ENCODE measurements at places on chromosomes 1 and 21. TPM values are rescaled to one million over a fixed set of nuclear protein-coding genes. Genes with fewer than 3 reads are reported as not detected.
A peak's percentile ranks its signal among the peaks of the same experiment; 100 is the strongest.

The KCNJ15 gene
- under 0.01 TPM for total RNA-seq

The HES2 gene
- not detected for total RNA-seq

The NCMAP gene
- not detected for total RNA-seq

DNA sequence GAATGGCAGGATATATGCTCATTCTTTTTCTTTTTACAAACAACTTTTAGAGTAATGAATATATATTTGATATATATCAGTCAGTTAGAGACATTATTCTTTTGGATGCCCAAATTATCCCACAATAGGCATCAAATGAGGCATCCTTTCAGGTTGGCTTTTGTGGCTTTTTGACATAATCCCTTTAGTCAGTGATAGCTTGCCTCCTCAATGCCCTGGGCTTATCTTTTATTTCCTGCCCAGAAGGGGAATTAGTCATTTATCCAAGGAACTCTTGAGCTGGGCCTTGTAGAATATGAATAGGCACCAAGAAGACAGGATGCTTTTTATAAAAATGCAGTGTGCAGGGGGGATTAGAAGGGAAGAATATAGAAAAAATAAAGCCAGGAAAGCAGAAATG, 22.2 kb downstream of the EPHX4 start:
- DNase-seq, result no peak

DNA sequence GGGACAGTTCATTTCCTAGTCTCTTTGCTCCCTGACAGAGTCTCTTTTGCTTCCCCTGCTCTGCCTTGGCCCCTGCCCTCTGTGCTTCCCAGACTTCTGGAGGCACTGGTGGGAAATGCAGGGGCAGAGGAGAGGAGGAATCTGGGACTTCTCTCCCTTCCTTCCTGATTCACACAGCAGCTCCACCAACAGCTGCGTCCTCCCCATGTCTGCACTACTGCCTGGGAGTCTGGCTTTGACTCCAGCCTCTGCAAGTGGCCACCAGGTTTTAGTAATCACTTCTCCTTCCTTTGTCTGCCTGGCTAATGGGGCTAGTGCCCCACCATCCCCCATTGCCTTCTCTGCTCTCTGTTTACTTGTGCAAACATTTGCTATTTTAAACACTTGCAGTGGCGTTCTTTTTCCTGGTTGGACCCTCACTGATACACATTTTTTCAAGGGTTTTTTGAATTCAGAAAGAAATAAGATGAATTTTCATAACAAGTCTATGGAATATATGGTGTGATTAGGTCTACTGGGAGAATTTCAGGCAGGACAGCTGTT, 21.9 kb downstream of the FASLG start:
- DNase-seq, result no peak

DNA sequence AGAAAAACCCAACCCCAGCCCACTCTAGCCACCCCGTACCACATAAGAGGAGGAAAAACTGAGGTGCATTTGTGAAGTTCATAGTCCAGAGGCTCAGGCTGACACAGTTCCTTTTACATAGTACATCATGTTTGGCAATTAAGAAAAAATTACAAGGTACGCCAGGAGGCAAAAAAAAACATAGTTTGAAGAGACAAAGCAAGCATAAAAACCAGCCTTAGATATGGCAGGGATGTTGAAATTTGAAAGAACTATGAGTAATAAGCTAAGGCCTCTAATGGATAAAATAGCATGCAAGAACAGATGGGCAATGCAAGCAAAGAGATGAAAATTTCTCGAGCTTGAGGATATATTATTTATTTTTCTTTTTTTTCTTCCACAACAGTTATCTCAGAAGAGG, 31.9 kb downstream of the MIXL1 start:
- peak; percentile 23 for DNase-seq

GRCh38 chr1:234091065-234091401, 186.6 kb downstream of the SLC35F3 start:
- no peak for DNase-seq

GRCh38 chr1:210696709-210697108, 368.0 kb downstream of the HHAT start:
- no peak for DNase-seq
